ENCODE measurements at places on chromosomes 2 and 18.

DNA sequence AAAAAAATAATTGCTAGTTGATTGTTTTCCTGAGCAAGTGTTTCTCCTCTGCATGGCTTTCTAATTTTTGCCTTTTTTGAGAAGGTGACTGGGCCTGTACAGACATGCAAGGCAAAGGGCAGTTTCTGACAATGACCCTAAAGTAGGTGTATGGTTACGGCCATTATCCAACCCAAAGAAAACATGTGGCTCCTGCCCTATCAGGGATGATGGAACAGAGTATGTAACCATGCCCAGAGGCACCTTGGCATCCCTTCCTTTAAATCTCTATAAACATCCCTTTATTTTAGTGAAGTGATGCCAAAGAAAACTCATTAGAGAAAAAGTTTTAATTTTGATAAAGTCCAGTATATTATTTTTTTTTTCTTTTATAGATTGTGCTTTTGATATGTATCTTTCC is 217.5 kb downstream of the LPIN1 start:
- no peak for DNase-seq

DNA sequence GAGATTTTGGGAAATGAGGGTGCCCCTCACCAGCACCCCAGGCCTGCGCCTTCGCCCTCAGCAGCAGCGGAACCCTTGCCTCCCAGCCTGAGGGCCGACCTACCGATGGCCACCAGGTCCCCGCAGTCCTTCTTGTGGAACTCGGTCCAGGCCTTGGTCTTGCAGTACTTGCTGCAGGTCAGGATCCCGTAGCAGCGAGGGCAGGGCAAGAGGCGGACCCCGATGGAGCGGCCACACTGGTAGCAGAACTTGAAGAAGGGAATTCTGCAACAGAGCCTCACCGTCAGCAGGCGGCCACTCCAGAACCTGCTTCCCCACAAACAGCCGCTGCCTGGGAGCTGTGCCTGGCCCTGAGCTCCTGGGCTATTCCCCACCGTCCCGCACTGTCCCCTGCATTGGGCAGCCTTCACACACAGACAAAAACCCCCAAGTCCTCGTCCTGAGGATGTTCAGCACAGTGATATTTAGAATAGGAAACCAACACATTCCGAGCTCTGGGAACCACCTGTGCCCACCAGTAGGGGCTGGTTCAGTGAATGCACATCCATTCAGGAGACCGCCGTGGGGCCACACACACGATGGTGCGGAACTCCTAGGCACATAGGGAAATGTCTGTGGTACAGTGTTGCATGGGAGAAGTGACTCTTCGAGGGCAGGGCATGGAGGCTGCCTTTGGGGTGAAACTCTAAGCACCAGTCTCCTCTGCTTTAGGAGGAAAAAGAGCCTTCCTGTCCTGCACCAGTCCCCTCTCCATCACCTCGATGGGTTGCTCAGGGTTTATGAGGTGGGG is 45.6 kb downstream of the GPC1 start:
- no peak for DNase-seq

DNA sequence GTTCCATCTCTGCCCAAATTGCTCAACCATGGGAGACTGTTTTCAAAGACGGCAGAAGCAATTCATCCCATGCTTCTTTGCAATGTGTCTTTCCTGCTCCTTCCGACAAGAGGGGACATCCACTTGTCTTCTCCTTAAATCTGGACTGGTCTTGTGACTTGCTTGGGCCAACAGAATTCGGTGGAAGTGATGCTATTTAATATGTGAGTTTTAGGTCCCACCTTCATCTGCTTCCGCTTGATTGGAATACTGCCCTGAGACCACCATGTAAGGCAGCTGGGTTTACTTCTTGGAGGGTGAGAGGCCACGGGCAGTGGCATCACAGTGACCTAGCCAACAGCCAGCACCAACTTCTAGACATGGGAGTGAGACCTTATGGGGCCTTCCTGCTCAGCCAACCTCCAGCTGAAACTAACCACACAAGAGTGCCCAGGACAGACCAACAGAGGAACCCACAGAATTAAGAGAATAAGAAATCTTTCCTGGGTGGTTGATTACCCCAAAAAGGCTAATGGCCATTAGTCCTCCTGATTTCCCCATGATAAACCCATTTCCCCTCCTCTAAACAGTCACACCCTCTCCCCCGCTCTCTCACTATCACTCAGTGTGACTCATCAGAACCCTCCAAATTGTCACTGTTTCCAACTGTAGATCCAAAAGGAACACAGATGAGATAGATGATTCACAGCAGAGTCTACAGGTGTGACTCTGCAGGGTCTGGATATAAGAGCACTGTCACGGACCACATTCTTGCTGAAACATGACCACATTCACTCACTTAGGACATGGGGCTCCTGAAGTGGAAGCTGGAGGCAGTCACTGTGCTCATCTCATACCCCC is 16.2 kb upstream of the RHOB start:
- DNase-seq: no peak

GRCh38 chr2:227368574-227368973 is 10.5 kb downstream of the TM4SF20 start:
- no peak for DNase-seq

DNA sequence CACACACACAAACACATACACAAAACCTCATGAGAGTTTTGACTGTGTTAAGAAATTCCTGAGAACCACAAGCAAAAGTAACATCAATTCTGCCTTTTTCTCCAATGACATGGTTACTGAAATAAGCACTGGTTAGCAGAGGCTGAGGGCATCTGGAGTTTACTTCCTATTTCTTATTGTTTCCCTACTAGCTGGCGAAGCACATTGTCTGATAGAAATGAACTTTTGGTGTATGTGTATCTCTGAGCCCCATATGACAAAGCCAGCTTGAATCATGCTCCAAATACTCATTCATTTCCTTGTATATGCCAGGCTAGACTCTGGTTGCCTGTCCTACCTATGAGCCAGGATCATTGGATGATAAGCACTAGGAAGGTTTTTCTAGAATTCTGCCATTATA is 203.1 kb downstream of the NCKAP5 start:
- DNase-seq: no peak

DNA sequence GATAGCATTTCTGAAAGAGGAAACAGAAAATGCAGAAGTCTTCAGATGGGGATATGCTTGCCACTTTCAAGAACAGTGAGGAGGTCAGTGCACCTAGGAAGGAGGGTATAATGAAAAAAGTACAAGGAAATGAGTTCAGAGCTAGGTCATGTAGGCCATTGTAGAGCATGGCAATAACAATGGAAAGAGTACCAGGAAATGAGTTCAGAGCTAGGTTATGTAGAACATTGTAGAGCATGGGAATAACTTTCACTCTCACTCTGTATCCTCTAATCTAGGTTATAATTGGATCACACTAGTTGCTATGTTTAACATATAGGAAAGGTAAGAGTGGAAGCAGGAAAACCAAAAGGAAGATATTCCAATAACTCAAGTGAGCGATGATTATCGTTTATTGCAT is 12.3 kb downstream of the SCG2 start:
- no peak for DNase-seq

- DNase-seq: no peak
Observed at GRCh38 chr2:54979321-54980044, 70.8 kb downstream of the RTN4 start.

All from germinal center (tissue), 1 donor.